ENCODE measurements at places on chromosomes 16 and 17.
A peak's percentile ranks its signal among the peaks of the same experiment; 100 is the strongest.

DNA sequence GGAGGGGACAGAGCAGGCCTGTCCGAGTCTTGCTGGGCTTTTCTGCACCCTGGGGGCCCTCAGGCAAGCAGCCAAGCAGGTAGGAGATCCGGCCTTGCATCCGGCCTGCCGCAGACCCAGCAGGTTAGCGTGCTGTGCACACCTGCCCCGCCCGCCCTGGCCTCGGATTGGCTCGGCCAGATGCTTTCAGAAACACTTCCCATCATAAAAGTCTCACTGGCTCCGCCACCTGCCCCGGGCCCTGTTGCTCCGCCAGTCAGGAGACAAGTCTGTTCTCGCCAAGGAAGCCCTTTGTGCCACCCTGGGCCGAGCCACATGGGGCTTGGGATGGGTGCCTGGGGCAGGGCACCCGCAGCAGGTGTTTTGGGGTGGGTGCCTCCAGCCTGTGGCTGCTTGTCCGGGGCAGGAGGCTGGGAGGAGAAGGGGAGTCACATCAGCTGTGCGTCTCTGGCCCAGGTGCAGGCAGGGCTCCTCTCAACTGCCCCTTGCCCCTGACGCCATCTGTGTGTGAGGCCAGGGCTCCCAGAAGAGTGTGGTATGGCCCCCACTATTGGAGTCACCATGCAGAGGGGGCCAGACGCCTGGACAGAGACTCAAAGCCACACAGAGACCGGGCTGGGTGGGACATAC lies 228.2 kb upstream of the GSE1 start:
- no peak for DNase-seq

DNA sequence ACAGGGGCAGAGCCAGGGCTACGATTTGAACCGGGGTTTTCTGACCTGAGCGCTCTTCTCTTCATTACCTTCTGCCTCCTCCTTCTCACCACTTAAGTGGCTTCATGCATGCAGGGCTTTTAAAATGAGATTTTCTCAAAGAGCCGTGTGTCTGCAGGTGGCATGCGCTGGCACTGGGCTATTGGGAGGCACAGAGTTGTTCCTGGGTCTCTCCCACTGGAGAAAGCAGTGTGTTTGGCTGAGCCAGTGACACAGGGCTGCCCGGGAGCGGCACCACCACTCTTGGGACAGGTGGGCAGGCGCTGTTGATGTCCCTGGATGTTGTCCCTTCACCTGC lies 218.8 kb upstream of the CHMP6 start:
- DNase-seq = no peak

- DNase-seq = no peak
Observed at GRCh38 chr16:85034591-85035433, 7.2 kb downstream of the KIAA0513 start.

- no peak for DNase-seq
Observed at GRCh38 chr17:79592641-79593040, 18.2 kb downstream of the RBFOX3 start.

- DNase-seq = no peak
Observed at GRCh38 chr16:57721356-57722209, 14.0 kb upstream of the KATNB1 start.

DNA sequence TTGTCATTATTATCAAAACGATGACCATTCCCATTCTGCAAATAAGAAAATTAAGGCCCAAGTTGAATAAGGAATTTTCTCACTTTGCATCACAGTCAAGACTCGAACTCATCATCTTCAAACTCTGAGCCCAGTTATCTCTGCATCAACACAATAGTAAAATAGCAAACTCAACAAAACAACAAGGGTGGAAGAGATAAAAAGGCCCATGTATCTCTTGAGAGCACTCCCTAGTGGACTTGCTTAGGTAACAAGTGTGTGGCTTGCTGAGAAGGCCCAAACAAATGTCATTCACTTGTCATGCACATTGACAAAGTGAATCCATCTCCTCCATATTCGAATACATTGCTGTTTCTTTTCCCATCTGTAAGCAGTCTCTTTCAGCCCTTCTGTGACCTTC lies 412.0 kb upstream of the MAF start:
- no peak for DNase-seq

GRCh38 chr16:85010931-85011845 lies at the start of gene ZDHHC7:
TSS of gene ZDHHC7 (minus strand) at chr16:85011535. CDS start at chr16:84990618, 20,917 bp downstream.
- DNase-seq = peak; percentile 80

- no peak for DNase-seq
Observed at GRCh38 chr17:48907713-48908046, 527 bp upstream of the UBE2Z start.

DNA sequence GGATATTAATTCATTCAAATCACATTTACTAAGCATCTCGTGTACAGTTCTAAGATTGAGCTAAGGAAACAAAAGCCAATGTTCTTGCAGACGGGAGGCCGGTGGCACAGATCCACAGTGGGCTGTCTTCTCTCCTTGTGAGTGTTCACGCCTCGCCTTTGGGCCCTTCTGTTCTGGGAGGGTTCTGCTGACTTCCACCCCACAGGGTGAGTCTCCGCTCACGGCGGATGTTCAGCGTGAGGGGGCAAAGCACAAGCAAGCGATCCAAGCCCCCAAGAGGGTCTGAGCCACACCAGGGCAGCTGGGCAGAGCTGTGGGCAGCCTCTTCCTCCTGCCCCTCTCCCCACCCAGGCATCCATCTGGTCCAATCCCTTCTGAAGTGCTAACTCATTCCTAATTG lies 84.3 kb upstream of the DOC2B start:
- no peak for DNase-seq

DNA sequence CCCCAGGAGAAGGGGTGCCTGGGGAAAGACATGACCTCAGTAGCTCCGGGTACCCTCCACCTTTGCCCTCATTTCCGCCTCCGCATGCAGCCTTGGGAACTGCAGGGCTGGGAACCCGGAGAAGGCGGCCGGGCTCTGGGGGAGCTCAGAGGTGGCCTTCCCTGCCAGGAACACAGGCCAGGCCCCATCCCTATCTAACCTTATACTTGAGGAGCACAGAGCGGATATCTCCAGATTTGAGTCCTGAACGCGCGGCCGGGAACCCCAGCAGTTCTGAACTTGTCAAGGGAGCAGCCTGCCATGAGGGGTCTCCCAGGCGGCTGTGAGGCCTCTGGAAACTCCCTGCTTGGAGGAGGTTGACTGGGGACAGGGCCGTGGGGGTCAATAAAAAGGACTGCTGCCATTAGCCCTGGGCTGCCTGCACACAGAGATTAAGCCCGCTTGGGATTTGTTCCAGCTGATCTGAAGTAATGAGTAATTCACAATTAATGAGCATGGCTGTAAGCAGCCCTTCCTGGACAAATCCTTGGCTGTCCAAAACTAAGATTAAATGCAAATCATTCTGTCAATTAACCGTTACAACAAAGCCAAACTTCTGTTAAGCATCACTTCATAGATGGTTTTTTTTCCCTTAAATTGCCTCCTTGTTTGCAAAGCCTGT lies 26.3 kb upstream of the METRNL start:
- peak; percentile 13 for DNase-seq

- DNase-seq = no peak
Observed at GRCh38 chr17:82321947-82322466, 4.6 kb upstream of the CD7 start.

DNA sequence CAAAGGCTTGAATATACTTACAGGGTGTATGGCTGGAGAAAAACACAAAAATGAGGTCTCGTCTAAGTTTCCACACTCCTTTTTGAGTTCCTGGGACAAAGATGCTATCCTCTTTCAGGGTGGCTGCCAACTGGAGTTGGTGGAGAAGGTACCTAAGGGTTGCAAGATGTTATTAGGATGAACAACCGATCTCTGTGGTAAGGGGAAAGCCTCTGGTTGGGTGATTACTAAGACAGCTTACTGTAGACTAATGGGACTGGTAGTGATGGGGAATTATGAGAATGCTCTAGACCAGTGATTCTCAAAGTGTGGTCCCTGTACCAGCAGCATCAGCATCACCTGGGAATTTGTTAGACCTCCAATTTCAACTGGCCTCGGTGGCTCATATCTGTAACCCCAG lies 6.0 kb downstream of the ADAT1 start:
- DNase-seq = no peak

DNA sequence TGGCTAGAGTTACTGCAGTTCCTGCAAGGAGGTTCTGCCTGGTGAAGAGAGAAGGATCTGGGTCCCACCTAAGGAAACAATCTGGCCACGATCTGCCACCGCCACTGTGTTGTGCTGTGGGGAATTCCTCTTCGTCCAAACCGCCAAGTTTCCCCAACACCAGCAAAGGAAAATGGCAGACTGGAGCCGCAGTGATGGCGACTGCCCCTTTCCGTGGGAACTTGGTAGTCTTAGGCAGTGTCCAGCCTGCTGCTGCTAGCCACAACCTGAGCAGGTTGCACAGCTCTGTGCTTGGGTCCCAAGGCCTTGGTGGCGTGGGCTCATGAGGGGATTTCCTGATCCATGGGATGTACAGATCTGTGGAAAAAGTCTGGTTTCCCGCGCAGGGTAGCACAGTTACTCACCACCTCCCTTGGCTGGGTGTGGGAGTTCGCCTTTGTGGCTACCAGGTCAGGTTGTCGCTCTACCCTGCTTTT lies 28.6 kb downstream of the NFATC3 start:
- DNase-seq = no peak

DNA sequence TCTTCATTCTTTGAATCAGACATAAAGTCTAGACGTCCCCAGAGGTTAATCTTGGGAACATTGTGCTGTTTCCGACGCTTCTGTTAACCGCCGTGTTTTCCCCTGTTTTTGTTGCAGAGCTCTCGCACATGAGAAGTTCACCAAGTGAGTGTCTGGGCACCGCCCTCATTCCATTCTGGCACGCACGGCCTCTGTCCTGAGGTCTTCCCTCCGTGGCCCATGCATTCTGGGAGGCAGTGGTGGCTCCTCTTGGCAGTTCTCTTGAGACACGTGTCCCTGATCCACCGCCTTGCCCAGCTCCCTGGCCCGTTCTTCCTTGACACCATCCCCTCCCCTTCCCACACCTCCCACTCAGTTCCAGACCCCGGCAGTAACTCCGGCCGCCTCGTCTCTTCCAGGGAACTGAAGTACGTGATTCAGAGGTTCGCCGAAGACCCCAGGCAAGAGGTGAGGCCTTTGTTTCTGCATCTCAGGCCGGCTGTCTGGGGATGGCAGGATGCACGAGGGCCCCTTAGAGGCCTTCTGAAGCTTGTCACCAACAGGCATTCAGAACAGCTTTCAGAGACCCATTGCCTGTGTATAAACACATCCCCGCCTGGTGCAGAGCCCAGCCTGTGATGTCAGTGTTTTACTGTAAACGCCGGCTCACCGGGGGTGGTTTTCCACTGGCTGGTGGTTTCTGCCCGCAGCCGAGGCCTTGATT lies 85.9 kb upstream of the PLCG2 start:
- DNase-seq = no peak

DNA sequence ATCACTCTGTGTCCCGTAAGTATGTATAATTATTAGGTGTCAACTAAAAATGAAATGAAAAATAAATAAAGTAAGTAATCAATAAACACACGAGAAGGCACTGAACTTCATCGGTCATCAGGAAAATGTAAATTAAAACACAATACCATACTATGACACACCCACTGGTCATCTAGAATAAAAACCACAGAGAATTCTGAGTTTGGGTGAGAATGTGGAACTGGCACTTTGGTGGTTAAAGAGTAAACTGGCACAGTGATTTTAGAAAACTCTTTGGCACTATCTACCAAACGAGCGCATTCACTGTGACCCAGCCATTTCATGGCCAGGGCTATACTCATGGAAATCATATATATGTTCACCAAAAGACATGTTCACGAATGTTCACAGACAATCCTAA lies 98.2 kb downstream of the HS3ST3A1 start:
- DNase-seq = no peak

DNA sequence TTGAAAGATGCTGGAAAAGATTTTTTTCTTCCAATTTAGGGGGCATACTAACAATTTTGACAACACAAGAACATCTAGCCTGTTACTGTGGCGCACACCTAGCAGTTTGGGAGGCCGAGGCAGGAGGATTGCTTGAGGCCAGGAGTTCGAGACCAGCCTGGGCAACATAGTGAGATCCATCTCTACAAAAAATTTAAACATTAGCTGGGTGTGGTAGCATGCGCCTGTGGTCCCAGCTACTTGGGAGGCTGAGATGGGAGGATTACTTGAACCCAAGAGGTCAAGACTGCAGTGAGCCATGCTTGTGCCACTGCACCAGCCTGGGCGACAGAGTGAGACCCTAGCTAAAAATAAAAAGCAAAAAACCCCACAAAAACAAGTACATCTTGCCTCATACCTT lies 168.8 kb downstream of the TANC2 start:
- no peak for DNase-seq

- DNase-seq = no peak
Observed at GRCh38 chr17:39679521-39680192, 8.2 kb downstream of the PGAP3 start.

DNA sequence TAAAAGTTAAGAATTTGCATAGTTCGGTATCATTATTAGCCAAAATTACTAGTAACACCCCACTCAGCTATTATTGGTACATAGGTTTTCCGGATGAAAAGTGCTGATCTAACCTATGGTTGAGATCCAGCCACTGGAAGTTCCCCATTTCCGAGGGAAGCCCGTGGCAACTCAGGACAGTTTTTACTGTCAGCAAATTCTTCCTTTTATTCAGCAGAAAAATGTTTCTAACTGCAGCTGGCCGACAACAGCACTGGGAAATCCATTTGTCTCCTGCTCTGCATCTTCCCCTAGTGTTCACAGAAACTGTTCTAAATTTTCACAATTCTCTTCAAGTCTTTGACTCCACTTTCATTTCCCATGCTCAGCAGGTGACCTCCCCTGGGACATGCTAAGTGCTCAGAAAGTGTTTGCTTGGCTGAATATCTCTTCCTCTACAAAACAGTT lies 15.5 kb upstream of the MMD start:
- peak; percentile 36 for DNase-seq

- DNase-seq = no peak
Observed at GRCh38 chr17:9702914-9703780, 57.8 kb downstream of the USP43 start.

DNA sequence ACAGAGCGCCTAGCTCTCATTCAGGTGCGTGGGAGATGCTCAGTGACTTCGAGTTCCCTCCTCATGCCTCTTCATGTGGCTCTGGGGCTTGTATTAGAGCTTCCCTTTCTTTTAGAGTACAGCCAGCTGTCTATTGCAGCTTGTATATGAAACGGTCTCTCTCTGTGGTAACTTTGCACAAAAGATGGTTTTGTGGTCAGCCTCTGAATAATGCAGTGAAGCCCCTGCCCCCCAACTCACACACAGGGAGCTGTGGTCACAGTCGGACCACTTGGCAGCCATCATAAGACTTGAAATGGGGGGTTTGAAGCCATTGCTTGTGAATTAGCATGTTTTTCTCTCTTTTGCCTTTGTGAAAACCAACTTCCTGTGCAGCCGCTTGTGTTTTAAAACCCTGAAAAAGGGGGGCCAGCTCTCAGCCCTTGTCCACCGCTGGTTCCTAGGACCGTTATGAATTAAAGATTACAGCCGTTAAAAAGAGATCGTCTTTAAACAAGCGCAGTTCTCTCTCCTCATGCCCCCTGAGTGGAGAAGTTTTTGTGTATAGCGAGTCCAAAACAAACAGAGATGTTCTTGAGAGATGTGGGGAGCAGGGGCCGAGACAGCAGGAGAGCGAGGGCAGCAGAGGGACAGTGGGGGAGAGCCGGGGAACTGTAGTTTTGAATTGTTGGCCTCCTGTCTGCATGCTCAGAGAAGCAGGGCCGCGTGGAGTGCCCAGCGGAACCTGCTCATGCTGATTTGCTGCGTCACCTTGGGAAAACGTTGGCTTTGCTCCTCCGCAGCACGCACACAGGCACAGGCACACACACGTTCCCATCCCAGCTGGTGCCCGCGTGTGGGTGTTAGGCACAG lies 199.0 kb downstream of the MSI2 start:
- no peak for DNase-seq

- no peak for DNase-seq
Observed at GRCh38 chr17:64095144-64095882, 34.6 kb downstream of the ERN1 start.
